Thyroid gland (tissue), 4 donors: ENCODE measurements at places on chromosomes 1 and 21.
A peak's percentile ranks its signal among the peaks of the same experiment; 100 is the strongest.

GRCh38 chr1:111378791-111379190 is 48.7 kb downstream of the OVGP1 start:
- no peak overlapping the region for H3K27ac ChIP-seq
- H3K27me3 ChIP-seq, result no peaks in the 10 kb centered on the region
- no peak for DNase-seq
- H3K4me1 ChIP-seq, result no peaks in the 10 kb centered on the region
- no peaks in the 10 kb centered on the region for H3K36me3 ChIP-seq

DNA sequence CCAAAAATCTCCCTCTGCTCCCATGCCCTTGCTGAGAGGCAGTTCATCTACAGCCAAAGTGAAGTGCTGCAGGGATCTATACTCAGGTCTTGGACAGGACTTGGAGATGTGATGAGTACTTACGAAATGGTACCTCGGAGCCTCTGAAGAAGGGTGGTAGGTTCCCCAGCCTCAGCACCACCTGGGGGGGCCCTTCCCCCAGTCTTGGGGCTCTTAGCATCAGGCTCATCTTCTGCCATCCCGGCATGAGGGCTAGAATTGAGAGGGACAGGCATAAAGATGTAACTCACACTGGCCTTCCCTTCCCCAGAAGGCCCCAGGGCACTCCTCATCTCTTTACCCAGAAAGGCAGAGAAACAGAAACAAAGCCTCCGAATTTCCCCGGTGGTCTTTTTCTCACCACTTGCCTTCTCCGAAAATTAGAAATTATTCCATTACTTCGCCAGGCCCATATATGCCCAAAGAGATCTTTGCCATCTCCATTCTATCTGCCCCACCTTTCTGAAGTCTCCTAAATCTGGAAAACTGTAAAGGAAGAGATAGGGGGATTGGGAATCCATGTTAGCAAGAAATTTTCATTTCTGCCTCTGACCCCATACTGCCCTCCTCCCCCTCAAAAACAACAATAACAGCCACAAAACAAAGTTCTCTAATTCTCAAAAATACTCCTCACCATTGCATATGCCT is 827 bp downstream of the RFX5 start:
- no peaks in the 10 kb centered on the region for H3K27me3 ChIP-seq
- H3K4me1 ChIP-seq, result peaks cover 10% of the 10 kb centered on the region
- peak overlapping the region; percentile 88 for H3K27ac ChIP-seq
- no peak for DNase-seq
- peaks cover 14% of the 10 kb centered on the region for H3K36me3 ChIP-seq

DNA sequence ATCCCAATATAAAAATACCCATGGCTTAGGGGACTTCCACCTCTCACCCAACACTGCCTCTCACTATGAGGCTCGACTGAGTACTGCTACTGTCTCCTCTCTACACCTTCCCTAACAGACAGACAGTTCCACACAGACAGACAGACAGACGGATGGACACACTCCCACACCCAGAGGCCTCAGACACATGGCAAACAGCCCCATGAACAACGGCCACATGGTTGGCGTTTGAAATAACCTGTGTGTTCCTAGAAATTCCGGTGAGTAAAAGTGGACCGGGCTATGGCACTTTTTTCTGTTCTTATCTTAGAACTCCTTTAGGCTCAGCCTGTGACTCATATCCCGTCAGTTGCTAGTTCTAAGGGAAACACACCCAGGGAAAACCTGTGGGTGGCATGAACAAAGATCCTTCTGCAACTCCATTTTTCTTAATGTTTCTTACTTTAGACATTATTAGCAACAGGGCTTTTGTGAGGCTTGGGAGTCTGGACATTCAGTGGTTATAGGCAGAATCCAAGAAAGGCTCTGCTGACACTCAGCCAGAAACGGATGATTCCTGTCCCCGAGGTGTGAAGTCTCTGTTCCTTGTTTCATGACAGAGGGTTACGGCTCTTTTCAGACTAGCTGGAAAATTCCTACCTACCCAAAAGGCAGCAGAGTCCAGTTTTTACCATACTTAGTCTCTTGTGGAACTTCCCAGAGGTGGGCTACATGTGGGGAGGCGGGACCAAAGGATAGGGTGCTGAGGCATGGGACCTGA is 90.5 kb upstream of the TLR5 start:
- no peaks in the 10 kb centered on the region for H3K36me3 ChIP-seq
- no peak overlapping the region for H3K27ac ChIP-seq
- no peaks in the 10 kb centered on the region for H3K4me1 ChIP-seq
- H3K27me3 ChIP-seq, result no peaks in the 10 kb centered on the region
- H3K4me3 ChIP-seq, result no peak overlapping the region
- DNase-seq, result no peak

DNA sequence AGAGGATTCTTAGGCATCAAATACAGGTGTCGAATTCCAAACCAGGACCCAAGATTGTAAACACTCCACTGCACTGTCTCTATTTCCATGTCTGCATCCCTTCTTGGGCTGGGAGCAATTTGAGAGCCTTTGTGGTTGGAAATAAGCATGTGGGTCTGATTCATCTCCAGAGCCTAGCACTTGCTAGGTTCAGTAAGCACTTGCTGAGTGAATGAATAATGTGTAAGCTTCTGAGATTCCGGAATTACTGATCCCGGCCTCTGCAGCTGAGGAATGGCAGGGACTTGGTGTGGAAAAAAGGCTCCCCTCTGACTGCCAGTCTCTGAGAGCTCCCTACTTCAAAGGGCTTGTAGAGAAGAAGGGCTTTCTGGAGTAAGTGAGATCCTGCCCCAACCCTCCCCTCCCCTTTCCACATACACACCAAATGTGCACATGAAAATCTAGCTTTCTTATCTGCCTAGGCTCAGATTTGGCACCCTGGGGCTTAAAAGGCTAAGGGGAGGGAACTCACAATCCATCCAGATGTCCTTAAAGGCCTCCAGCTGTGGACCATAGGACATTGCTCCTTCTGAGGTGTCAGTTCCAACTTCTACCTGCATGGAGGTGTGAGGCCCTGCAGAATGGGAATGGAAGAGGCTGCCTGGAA is 39.6 kb upstream of the TRABD2B start:
- no peaks in the 10 kb centered on the region for H3K27me3 ChIP-seq
- H3K4me3 ChIP-seq, result no peak overlapping the region
- no peak for DNase-seq
- H3K27ac ChIP-seq, result no peak overlapping the region
- H3K4me1 ChIP-seq, result no peaks in the 10 kb centered on the region

- H3K4me1 ChIP-seq, result no peaks in the 10 kb centered on the region
- H3K27me3 ChIP-seq, result no peaks in the 10 kb centered on the region
- no peaks in the 10 kb centered on the region for H3K36me3 ChIP-seq
- H3K27ac ChIP-seq, result no peak overlapping the region
- no peak for DNase-seq
These were observed 70.4 kb upstream of the BACH1 start for GRCh38 chr21:29228306-29228705.

DNA sequence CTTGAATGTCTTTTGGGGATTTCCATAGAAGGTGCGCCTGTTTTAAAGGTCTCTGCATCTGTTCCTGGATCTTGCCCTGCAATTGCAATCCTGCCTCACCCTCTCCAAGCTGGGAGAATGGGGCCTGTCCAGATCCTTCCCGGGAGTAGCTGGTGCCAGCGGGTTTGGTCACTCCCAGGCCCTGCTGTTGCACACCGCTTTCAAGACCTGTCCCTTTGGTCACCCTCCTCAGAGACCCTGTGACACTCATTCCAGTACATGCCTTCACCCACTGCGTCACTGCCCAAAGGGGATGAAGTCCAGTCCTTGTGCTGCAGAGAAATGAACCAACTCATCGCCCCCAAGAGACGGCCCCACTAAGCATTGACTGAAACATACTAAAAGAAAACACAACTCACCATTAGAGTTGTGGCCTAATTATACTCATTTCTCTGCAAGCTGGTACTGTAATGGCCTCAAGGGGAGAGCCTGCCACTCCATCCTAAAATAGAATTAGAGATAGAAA is 1.9 kb upstream of the IRF2BP2 start:
- H3K27ac ChIP-seq, result peak overlapping the region; percentile 99
- H3K4me1 ChIP-seq, result peaks cover 38% of the 10 kb centered on the region
- peak; percentile 52 for DNase-seq
- no peak overlapping the region for H3K4me3 ChIP-seq
- H3K36me3 ChIP-seq, result peaks cover 15% of the 10 kb centered on the region

DNA sequence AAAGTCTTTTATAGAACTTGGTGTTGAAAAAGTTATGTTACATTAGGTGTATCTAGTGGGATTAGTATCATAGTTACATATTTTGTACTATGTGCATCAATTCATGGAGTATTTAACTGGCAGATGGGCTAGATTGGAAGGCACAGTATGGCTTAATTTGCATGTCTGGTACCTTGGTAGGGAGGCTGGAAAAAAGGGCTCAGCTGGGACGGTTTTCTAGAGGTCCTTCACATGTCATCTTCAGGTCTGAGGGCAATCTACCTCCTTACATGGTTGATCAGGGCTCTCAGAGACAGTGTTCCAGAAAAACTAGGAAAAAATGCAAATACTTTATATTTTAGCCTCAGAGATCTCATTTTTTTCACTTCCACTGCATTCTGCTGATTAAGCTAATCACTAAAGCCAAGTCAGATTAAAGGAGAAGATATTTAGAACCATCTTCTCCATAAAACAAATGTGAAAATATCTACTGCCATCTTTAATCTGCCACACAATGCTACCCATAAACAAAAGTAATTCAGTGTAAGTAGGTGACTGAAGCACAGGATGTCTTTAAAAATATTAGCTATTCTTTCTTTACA is 209.3 kb downstream of the PLA2G4A start:
- no peak for DNase-seq
- no peak overlapping the region for H3K4me3 ChIP-seq
- no peaks in the 10 kb centered on the region for H3K4me1 ChIP-seq
- H3K36me3 ChIP-seq, result no peaks in the 10 kb centered on the region
- no peak overlapping the region for H3K27ac ChIP-seq

DNA sequence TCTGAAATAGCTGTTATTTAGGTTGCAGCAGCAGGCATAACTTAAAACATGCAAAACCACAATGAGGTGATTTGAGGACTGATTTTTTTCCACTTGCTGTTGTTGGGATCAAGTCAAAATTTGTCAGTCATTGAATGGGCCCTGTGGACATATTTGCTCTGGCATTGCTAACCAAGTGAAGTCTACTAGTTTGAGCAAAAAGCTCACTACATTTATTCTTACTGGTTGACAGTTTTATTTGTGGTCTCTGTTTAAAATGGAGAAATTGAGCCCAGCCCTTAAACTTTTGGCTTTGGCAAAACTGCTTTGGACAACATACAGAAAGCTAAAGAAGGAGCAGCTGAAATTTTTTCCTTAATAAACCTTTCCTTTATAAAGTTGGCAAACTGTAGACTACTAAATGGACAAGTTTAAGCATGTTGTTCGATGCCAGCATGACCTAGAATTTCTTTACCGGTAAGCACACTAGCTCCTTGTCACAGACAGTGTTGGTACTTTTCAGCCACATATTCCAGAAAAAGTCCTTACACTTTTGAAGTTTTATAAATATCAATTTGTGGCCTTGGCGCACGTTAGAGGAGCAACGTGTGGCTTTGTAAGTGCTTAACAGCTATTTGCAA is 234.6 kb downstream of the USP25 start:
- no peak overlapping the region for H3K4me3 ChIP-seq
- H3K27me3 ChIP-seq, result no peaks in the 10 kb centered on the region
- DNase-seq, result no peak
- no peak overlapping the region for H3K27ac ChIP-seq

DNA sequence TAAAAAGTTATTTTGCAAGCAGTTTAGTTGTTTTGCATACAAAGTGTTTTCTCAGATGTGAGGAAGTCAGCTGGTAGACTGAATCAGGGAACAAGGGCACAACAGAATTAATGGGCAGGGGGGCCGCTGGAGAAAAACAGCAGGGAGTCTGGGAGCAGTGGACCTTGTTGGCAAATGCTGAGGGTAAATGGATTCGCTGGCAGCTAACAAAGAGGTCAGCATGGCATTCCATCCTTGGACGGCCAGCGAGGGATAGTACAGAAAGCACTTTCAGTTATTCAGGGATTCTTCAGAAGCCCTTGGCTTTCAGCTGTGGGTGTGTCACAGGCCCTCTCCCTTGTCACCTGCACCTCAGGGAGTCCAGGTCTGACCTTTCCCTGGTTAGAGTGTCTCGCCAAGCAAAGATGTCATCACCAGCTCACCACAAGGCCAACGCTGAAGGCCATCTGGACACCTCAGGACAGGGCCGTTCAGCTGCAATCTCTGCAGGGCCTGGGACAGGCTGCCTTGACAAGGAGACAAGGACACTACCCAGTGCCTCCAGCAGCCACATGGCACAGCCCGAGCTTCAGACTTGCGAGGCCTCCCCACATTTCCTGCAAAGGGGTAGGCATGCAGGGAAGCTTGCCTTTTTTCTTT is 90.4 kb downstream of the KCNN3 start:
- H3K27ac ChIP-seq, result no peak overlapping the region
- H3K27me3 ChIP-seq, result no peaks in the 10 kb centered on the region
- H3K4me1 ChIP-seq, result no peaks in the 10 kb centered on the region
- no peak overlapping the region for H3K4me3 ChIP-seq
- H3K36me3 ChIP-seq, result no peaks in the 10 kb centered on the region
- no peak for DNase-seq

- no peaks in the 10 kb centered on the region for H3K36me3 ChIP-seq
- H3K27ac ChIP-seq, result no peak overlapping the region
These were observed 29.8 kb upstream of the GPR52 start for GRCh38 chr1:174417921-174418320.

- no peaks in the 10 kb centered on the region for H3K27me3 ChIP-seq
- DNase-seq, result peak; percentile 46
- H3K4me3 ChIP-seq, result peak overlapping the region; percentile 51
These were observed 570 bp upstream of the NPR1 start for GRCh38 chr1:153677718-153678518.

GRCh38 chr1:39385067-39385988 is 106.1 kb upstream of the BMP8A start:
- no peak overlapping the region for H3K27ac ChIP-seq
- H3K4me3 ChIP-seq, result no peak overlapping the region
- H3K4me1 ChIP-seq, result no peaks in the 10 kb centered on the region
- DNase-seq, result no peak
- no peaks in the 10 kb centered on the region for H3K27me3 ChIP-seq
- peaks cover 71% of the 10 kb centered on the region for H3K36me3 ChIP-seq

DNA sequence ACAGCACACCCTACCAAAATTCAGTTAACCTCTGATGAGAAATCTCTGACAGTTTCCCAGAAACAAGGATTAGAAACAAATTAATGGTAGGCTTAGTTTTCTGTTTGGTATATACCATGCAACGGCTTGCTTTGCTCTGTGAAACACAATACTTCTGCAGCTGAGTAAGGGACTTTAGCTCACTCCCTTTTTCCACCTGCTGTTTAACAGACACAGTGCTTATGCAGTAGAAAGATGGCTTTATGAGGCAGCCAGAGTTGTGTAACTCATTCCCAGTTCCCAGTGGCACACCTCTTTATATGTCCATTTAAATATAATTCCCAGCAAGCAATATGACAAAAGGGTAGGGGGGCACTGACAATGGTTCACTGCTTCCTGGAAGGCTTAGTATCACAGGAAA is 124.0 kb downstream of the PIGK start:
- no peaks in the 10 kb centered on the region for H3K36me3 ChIP-seq
- H3K27ac ChIP-seq, result no peak overlapping the region
- no peak overlapping the region for H3K4me3 ChIP-seq
- no peaks in the 10 kb centered on the region for H3K4me1 ChIP-seq
- DNase-seq, result no peak

GRCh38 chr1:76268341-76268740 is 193.8 kb downstream of the ST6GALNAC3 start:
- no peak overlapping the region for H3K4me3 ChIP-seq
- DNase-seq, result peak; percentile 72
- no peaks in the 10 kb centered on the region for H3K27me3 ChIP-seq
- peaks cover 36% of the 10 kb centered on the region for H3K4me1 ChIP-seq
- H3K36me3 ChIP-seq, result no peaks in the 10 kb centered on the region
